Activated CD4-positive, CD25-positive, alpha-beta regulatory T cell (primary cell): ENCODE measurements at places on chromosomes 2 and 18.

GRCh38 chr2:11467749-11468148 lies 1.8 kb upstream of the E2F6 start:
- DNase-seq = no peak

DNA sequence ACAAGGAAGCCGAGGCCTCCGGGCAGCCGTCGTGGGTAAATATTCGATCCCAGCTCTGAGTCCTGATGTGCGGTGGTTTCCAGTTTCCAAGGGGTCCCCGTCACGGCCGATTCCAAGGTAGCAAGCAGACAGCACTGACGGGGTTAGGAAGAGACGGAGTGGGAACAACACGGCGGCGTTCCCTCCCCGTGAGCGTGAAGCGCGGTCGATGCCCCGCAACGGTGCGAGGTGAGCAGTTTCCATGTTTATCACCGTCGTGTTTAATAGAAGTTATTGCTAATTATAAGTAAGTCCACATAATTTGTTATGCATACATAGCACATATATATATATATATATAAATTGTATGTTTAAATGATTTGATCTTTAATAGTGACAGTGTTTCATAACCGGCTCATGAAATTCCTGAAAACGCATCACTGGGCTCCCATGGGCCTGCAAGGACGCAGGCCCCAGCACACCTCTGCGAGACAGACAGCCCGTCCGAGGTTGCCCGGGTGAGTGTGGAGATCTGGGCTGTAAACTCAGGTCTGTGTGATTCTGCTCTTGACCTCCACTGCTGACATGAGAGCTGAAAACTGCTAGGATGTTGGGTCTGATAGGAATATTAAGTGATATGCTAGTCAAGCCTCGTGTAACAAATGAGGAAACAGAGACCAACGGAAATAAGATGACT lies 243.5 kb upstream of the SALL3 start:
- DNase-seq = no peak

GRCh38 chr18:79506191-79507075 lies 110.7 kb downstream of the NFATC1 start:
- no peak for DNase-seq

DNA sequence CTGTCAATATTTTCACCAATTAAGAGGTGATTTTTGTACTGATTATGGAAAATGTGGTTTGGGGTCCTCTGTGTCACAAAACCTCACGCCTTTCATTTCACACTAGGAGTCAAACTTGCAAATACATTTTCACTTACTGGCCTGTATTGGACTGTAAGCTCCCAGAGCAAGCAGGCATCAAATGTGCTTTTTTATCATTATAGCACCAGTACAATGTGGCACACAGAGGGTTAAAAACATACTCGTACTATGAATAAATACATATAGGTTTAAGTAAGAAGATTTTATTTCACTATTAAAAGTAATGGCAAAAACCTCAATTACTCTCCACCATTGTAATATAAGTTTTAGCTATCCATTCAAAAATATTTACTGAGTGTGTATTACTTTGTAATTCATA lies 56.7 kb downstream of the ABCB11 start:
- DNase-seq = no peak

GRCh38 chr2:92326-92725 lies 46.0 kb upstream of the FAM110C start:
- no peak for DNase-seq

- DNase-seq = no peak
Observed at GRCh38 chr2:45905632-45905958, 254.1 kb downstream of the PRKCE start.

DNA sequence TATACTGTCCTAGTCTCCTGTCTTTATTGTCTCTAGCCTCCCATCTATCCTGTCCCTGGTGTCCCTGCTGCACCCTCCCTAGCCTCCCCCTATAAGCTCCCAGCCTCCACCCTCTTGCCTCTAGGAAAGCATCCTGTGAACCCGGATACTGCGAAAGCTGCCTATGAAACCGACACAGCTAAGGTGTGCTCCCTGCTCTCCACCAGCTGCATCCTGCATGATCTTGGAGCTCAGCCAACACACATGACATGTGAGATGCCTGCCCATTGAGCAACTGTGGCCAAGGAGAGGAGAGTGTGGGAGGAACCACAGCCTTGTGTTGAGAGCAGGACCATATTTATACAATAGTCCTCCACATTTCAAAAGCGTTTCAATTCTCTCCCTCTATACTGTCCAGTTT lies 187.1 kb downstream of the ZBTB7C start:
- no peak for DNase-seq

GRCh38 chr2:65436824-65437221 lies 4.4 kb upstream of the SPRED2 start:
- no peak for DNase-seq

GRCh38 chr18:54948350-54948837 lies 10.9 kb downstream of the CCDC68 start:
- no peak for DNase-seq

- no peak for DNase-seq
Observed at GRCh38 chr2:172168917-172169346, 66.2 kb upstream of the DLX2 start.

GRCh38 chr2:213551526-213551925 lies 267.3 kb downstream of the SPAG16 start:
- no peak for DNase-seq

- no peak for DNase-seq
Observed at GRCh38 chr18:36661999-36662398, 166.8 kb downstream of the TPGS2 start.

DNA sequence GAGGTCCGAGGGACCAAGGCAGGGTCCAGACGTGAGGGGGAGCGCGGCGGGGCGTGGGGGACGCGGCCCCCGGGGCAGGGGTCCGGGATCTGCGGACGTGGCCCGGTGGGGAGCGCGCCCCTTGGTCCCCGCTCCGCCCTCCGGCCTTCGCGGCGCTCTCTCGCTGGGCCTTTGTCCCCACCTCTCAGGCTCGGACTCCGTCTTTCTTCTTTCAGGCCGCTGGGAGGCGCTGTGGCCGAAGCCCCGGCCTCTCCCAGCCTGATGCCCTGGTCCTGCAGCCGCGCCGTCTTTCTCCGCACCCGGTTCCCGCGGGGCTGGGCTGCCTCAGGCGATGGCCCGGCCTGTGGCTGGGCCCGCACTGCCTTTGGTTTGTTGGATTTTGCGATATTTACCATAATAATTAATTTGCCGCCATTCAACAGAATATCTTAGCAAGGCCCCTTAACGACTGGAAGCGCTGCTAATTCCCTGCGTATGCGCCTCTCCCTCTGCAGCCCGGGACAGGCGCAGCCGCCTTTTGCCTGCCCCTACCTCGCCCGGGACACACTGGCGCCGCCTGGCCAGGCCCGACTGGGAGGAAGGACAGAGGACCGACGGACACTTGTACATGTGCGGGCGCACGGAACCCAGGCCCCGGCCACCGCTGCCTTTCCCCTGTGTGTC lies 10.8 kb downstream of the SIX3 start:
- no peak for DNase-seq

- no peak for DNase-seq
Observed at GRCh38 chr2:231017231-231017598, 20.1 kb upstream of the C2orf72 start.

GRCh38 chr2:213787869-213788268 lies 503.6 kb downstream of the SPAG16 start:
- no peak for DNase-seq

DNA sequence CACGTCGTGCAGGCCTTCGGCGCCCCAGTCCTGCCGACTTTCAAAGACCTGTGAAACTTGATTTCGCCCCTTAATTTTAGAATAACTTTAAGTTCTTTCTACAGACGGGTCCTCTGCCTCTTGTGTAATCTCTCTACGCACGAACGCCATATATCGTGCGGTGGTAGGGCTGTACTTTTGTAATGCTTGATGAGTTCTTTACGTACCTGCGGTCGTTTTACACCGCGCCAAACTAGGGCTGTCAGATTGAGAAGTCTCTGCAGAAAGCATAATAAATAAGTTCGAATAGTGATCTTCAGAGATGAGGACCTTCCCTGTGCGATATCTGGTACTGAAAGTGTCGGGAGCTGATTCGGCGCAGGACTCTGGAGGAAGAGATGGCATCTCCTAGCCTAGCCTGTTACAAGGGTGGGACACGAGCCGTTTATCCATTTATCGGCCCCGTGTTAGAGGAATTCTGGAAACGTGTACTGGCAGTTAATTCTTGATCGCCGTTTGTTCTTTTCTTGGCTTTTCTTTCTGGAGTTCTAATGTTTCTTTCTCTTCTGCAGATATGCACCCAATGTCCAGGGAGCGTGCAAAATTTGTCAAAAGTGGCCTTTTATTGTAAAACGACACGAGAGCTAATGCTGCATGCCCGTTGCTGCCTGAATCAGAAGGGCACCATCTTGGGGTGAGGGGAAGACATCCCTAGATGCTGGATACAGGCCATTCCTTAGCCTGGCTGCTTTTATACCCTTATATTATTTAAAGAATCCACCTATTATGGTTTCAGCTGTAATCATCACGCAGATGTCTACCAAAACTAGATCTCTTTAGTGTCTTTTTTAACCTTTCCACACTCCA lies 781 bp upstream of the SLC5A6 start:
- DNase-seq = no peak

- no peak for DNase-seq
Observed at GRCh38 chr18:53567929-53568574, 656.4 kb downstream of the MBD2 start.

DNA sequence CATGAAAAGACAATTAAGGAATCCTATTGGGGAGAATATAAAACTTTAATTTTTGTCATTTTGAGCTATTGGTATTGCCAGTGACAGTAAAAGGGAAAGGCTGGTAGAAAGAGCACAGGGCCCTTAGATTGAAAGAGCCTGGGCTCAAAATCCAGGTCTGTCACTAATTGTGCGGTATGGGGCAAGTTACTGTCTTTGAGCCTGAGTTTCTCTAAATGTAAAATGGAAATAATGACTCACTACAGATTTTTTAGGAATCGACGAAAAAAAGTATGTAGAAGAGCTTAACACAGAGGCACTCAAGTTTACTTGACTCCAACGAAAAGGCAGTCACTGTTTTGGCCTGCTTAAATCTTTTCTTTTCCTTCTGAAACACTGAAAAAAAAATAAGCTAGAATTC lies 7.0 kb downstream of the NDUFV2 start:
- DNase-seq = no peak

GRCh38 chr2:144477957-144478311 lies 42.0 kb downstream of the ZEB2 start:
- DNase-seq = no peak

GRCh38 chr18:49167084-49167483 lies 216.3 kb upstream of the SMAD7 start:
- DNase-seq = no peak

DNA sequence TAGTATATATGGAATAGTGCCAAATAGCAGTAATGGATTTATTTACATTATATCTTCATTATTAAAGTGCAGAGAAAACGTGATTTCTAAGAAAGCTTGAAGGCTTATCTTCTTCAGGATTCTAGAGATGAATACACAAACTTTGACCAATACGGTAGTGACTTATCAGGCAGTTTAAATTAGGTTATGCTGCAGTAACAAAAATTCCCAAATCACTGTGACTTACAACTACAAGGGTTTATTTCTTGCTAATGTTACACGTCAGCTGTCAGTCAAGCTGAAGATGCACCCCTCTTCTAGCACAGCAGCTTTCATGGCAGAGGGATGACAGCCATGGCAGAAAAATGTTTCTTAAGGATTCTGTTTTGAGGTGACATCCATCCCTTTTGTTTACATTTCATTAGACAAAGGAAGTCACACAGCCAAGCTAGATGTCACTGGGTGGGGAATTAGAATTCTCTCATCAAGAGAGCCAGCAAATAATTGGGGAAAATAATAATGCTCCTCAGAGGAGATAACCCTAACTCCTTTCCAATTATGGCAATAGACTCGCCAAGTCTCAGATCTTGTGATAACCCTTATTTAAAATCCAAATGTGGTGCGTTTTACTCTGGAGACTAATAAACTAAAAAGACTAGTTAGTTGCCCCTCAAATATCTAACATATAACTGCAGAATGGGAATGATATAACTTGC lies 268.3 kb upstream of the CYP26B1 start:
- DNase-seq = no peak

DNA sequence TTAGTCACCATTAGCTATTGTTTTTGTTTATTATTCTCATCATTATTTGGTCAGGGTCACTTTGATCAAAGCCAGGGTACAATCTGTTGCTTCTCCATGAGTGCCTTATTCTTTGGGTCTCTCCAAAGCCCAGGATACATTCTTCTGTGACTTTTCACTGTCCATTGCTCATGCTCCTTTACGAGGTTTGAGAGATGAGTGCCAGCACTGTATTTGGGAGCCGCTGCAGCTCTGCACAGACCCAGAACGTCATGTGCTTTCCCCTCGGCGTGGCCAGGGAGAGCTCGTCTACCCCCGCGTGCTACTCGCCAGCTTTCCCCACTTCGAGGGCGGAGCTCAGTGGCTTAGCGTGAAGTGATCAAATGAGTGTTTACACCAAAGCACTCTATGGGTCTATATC lies 123.7 kb downstream of the COL6A3 start:
- no peak for DNase-seq

DNA sequence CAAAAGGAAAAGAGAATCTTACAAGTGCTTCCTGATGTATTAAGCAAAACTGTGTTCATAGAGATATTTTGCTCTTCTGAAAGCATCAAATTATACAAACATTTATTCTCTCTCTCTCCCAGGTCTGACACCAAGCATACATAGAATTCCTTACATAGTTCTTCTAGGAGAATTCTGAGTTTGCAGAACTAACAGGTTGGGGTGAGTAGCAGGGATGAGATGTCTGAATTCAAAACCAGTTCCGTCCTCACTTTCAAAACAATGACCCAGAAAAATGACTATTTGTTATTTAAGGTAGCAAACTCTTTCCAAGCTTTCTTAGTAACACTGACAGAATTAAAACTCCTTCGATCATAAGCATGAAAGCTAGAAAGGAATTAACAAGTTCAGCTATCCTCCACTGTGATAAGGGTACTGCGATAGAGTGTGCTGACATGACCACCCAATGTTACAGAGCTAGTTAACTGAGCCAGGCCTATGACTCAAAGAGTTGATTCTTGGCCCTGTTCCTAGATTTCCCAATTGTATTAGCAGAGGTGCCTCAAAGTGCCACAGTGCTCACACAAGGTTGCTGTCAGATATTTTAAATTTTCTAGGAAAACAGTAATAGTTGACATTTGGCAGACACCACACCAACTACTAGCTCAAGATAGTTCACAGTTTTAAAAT lies 85.8 kb upstream of the SETBP1 start:
- no peak for DNase-seq

DNA sequence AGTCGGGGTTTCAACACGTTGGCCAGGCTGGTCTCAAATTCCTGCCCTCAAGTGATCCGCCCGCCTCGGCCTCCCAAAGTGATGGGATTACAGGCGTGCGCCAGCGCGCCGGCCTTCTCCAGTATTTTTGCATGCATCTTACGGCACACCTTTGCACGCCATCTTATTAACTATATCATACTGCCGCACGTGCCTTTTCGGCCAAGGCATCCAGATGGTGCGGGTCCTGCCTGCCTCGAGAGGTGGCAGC lies 765 bp upstream of the ING5 start:
- DNase-seq = no peak

GRCh38 chr18:2442726-2443275 lies 128.5 kb downstream of the METTL4 start:
- DNase-seq = no peak

- no peak for DNase-seq
Observed at GRCh38 chr2:170425281-170425751, 247.4 kb downstream of the MYO3B start.

- no peak for DNase-seq
Observed at GRCh38 chr2:3458396-3459184, 60.7 kb downstream of the ADI1 start.
